IMR-90 (cell line): ENCODE measurements at places on chromosomes 2 and 18. TPM values are rescaled to one million over a fixed set of nuclear protein-coding genes. Genes with fewer than 3 reads are reported as not detected.

The UGT1A5 gene
- not detected in 2 replicates for total RNA-seq

The TEKT4 gene
- not detected in 2 replicates for total RNA-seq

The SP140 gene
- 1.1 and 1.4 TPM in 2 replicates for total RNA-seq

GRCh38 chr2:232897598-232898408, 27.7 kb downstream of the SNORC start:
- no peak for DNase-seq

- no peak for DNase-seq
These were observed 85.0 kb downstream of the TFCP2L1 start for GRCh38 chr2:121200011-121200347.

- DNase-seq = no peak
These were observed 120.0 kb downstream of the FMNL2 start for GRCh38 chr2:152454960-152455359.

GRCh38 chr2:85672456-85672855, 4.5 kb upstream of the SFTPB start:
- no peak for DNase-seq

DNA sequence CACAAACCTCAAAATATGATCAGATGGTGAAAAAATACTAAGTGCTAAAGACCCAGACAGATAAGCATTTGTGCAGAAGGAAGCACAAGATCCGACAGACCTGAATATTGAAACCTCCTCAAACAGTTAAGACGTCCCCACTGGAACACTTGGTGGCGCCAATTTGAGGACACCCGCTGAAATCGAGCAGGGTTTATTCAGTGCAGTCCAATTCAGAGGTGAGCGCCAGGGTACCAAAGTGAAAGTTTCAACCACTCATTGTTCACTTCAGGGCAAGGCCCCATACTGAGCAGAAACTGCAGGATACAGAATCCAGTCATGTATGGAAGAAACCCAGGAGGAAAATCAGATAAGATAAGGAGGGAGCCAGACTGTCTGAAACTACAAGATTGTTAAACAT, 417.6 kb downstream of the LRRTM4 start:
- DNase-seq = no peak

The SKOR2 gene
- total RNA-seq = not detected in 2 replicates

The CRYBA2 gene
- not detected in 2 replicates for total RNA-seq

DNA sequence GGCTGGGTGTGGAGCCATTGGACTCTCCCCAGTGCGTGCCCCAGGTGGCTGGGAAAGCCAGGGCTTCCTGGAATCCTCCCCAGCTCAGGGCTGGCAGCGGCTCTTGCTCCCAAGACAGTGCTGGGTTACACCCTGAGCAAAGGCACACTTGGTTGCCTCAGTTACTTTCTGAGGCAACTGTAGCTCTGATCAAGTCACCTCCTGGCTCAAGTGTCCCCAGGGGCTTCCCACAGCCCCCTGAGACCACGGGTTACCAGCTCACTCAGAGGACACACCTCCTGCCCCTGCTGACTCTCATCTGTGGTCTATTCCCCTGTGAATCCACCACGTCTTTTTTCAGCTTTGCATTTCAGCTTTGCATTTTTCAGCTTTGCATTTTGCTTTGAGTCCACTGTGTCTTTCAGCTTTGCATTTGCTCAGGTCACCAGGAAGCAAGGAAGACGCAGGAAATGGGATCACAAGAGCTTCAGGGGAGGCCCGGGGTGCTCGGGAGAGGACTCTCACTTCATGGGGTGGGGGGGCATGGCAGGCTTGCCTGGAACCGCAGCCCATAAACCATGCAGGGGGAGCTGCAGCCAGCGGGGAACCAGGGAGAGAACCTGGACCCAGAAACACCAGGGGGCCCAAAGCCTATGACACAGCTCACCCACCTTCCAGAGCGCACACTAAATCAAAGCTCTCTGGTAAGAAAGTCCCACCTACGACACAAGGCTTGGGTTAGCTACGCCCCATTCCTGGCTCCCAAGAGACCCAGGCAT, 138.0 kb upstream of the ASB18 start:
- DNase-seq = no peak

- no peak for DNase-seq
These were observed 62.7 kb upstream of the DOCK10 start for GRCh38 chr2:225104971-225105370.

The PLCD4 gene
- 1.4 and 2.0 TPM in 2 replicates for total RNA-seq

GRCh38 chr2:154827286-154827685, 128.8 kb downstream of the KCNJ3 start:
- DNase-seq = no peak

DNA sequence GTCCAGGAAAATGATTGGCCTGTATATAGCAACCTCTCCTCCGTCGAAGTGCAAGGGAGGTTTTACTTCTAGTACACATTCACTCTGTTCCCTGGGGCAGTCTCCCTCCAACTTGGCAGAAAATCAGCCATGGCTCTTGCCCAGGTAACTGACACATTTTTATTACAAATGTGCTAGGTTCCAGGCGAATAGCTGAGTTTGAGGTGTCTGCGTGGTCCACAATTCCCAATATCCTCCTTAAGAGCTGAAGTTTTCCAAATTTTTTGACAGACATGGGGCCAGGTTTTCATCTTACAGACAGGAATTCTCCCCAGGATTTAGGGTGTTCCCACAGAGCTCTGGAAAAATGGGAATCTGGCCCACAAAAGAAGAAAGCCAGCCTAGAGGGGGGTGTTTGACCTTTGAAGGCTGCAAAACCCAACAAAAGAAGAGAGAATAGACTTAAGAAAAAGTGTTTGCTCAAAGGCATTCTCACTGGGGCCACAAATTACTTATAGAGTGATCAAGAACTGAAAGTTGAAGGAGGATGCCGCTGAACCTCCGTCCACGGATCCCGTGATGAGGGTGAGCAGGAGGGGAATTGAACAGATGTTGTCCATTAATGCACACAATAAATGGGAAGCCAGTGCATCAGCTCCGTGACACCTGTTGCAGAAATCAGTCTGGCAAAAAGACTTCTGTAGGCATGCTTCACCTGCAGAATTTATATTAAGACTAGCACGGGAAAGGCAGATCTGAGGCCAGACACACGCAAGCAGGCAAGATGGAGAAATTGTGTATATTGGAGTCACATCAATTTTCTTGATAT, 242.3 kb upstream of the COPS8 start:
- no peak for DNase-seq

The RGPD3 gene
- 0.18 and 0.56 TPM in 2 replicates for total RNA-seq

- DNase-seq = no peak
These were observed 23.1 kb downstream of the PPM1B start for GRCh38 chr2:44191739-44192138.

DNA sequence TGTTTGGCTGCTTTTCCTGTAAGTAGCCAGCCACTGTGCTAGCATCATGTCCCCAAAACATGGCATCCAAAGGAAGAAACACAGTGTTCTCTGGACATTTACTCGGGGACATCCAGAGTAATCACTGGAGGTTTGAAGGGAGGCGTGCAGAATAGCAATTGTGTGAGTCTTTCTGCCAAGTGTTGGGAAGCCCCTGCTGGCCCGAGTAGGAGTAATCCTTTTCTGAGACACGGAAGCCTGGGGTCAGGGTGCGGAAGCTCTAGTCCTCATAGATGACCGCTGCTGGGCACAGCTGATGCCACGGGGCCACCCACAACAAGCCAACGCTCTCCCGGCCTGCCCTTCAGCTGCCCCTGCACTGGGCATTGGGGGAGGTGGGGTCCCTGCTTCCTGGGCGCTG, 24.8 kb upstream of the HDAC4 start:
- no peak for DNase-seq

The COL3A1 gene
- 408 and 411 TPM in 2 replicates for total RNA-seq

DNA sequence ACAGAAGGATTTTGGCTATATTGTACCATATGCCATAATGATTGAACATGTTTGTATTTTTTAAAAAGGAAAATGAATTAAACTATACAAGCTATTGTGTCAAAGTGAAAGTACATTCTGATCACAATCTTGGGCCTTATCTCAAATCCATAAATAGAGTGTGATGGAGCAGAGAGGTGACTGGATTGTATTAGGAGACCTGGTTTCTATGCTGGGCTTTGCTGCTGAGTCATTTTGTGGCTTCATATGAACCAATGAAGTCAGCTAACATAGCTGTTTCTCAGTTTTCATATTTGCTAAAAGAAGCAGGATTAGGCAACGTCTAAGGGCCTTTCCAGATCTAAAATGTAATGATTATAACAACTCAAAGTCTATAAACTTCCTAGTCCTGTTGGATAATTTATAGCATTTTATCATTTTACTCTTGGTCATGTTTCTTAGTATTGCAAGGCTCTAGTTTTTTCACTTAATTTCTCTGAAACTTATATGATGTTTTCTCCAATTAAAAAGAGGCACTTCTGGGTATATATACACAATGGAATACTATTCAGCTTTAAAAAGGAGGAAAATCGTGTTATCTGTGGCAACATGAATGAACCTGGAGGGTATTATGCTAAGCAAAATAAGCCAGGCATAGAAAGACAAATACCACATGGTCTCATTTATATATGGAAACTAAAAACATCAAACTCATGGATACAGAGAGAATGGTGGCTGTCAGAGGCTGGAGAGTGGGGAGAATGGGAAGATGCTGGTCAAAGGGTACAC, 112.3 kb downstream of the MEP1B start:
- peak; percentile 94 for DNase-seq

DNA sequence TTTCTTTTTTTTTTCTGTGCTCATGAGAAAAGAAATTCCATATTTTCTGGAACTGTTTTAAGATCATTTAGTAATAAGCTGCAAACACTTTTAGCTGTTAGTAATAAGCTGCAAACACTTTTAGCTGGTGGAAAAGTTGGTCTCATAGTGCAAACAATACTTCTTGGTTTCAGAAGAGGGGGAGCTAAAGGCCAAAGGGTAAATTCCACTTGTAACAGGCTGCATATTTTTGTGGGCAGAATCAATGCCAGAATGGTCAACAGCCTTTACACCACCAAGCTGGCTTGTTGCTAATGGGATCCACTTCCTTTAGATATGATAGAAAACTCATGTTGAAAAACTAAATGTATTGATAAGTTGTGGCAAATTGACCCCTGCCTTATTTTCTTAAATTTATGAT, 356.8 kb downstream of the NR4A2 start:
- no peak for DNase-seq

The PPP4R1 gene
- total RNA-seq = 123 and 131 TPM in 2 replicates

DNA sequence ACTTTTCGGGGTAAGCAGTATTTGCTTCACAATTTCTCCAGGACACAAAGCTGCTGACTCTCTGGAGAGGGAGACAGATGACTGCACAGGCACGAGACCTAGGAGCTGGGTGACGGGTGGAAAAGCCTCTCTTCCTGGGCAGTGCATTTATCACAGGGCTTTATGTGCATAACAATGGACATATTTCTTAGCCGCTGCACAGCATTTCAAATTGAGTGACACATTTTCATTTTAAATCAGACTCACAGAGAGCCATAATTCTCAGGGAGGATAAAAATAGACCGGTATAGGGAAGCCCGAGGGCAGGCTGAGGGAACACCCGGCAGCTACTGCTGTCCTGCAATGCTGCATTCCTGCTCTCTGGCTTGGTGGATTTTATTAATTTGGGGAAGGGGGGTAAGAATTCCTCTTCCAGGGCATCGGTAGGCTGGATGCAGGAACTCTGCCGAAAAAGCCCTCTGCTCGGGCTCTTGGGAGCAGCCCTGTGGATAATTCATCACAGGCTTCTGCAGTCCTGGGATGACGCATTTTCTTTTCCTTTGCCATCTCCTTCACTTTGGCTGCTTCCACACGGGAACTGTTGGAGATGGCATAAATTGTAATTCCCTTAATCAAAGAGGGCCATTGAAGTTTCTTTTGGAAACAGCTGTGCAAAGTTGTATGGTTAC, 108.1 kb upstream of the ACAA2 start:
- DNase-seq = no peak

GRCh38 chr2:172674968-172675303, 60.7 kb upstream of the RAPGEF4 start:
- DNase-seq = no peak

DNA sequence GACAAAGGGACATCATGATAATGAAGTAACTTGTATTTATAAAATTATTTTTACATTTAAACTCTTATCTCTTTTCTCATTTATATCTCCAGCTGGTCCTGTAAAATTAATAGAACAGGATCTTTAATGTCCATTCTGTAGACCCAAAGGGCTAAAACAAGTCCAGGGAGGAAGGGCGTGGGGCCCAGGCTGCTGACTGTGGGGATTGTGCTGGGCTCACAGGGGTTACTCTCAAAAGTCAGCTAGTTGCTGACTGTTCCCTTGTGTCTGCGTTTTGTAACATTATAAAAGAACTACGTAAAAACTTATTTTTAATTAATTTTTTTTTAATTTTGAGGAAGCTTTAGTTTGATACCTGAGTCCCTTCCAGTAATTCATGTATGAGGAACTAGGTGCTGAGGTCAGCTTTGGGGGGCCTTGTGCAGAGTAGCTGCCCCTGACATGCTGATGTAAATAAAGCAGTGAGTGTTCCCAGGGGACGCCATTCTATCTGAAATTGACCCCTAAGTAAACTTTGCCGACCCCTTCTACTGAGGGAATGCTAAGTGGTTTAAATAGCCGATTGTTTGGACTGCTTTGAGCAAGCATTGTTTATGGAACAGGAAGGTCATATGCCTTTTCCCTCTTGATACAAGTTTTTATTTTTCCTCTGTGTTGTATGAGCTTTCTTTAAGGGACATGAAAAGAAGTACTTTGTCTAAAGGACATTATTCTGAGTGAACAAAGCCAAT, 56.4 kb downstream of the MERTK start:
- no peak for DNase-seq

DNA sequence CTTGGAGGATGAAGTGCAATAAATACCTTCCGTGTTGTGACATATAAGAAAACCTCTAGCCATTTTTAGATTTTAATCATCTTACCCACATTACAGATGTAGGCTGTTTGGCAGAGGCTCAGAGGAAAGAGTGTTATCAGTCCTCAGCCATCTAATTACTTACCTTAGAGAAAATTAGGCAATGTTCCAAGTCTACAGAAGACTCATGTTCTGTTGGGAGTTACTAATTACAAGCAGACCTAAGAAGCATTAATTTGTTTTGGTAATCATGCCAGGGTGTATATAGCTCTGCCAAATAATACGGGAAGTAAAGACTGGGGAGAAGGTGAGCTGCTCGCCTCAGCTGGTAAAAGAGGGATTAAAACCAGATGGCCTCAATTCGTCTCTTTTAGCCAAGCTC, 125.8 kb upstream of the PGAP1 start:
- DNase-seq = no peak

GRCh38 chr2:114350186-114350725, 92.2 kb upstream of the DPP10 start:
- no peak for DNase-seq

DNA sequence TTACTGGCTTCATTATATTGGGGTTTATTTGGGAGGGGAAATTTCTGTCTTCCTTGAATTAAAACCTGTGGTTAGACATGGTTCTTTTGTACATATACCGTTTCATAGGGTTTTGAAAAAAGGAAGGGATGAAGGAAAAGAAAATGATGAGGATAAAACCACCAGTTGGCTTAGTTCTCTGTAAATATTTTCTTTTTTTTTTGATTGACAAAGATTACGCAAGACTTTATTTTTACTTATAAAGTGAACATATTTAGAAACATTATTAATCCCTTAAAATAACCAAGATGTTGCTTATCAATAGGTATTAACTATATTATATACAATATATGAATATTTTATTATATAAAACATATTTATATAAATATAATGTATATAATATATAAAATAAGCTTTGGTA, 45.1 kb upstream of the TUBA3E start:
- no peak for DNase-seq

- no peak for DNase-seq
These were observed 32.5 kb downstream of the GPR45 start for GRCh38 chr2:105274046-105274445.

The OTX1 gene
- total RNA-seq = not detected in 2 replicates
